A549 treated with ZK216348 at 1 μM for 4 hours (cell line): ENCODE measurements at places on chromosomes 11 and 22. TPM values are rescaled to one million over a fixed set of nuclear protein-coding genes. Genes with fewer than 3 reads are reported as not detected.

Gene TRIM48
- not detected in 5 replicates for total RNA-seq

Gene MICAL3
- 21.8 to 43.3 TPM (median 36.6 TPM) in 5 replicates for total RNA-seq

Gene SCT
- not detected in 5 replicates for total RNA-seq

Gene RBMXL2
- total RNA-seq: not detected in 5 replicates

Gene C11orf52
- not detected in 5 replicates for total RNA-seq

Gene SMTNL1
- total RNA-seq: not detected in 5 replicates

Gene CCDC188
- total RNA-seq: not detected in 5 replicates
